ENCODE measurements at places on chromosomes 1 and 21.
A peak's percentile ranks its signal among the peaks of the same experiment; 100 is the strongest.

DNA sequence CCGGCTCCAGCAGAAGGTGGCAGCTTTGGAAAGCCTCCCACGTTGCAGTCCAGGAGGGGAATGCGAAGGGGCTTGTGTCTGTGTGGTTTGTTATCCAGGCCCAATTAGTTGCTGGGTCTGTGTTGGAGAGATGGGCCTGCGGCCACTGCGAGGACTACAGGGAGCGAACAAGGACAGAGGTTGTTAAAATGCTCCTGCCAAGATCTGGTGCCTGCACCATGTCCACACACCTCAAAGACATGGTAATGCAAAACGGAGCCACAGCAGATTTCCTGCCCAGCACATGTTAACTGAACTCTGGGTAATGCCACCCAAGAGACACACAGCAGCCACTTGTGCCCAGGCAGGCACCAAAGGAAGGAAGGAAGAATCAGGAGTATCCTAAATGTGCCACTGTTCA is 18.6 kb downstream of the GRIK3 start:
- DNase-seq = no peak

DNA sequence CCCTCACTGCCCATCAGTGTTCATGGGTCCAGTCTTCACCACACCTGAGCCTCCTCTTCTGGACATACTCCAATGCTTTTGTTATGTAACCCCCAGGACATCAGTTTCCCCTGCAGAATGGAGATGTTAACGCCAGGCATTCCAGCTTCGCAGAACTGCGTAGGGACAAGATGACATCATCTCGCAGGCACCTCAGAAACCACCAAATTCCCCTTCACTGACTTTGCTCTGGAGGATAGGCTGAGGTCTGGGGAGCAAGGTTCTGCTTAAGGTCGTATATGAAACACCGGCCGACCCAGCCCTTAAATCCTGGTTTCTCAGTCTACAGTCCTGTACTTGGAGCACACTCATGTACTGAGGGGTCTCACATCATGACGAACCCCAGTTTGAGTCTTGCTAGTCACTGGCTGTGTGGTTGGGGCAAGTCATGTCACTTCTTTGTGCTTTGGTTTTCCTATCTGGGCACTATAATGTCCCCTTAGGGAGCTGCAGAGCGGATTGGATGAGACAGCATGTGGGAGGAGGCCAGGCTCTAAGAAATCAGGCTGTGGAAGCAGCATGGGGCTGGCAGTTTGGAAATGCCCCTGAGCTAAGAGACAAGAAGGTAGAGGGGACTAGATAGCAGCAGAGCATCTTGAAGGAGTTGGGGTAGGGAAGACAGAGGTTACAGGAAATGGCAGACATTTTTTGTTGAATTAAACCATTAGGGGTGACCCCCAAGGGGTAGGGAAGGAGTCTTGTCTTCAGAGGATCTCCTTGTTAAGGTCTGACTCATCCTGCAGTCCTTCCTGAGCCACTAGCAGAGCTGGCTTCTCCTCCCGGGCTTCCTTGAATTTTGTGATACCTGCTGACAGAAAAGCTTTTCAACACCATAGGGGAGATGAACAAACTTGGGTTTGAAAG is 138.3 kb downstream of the FOXD2 start:
- no peak for DNase-seq

DNA sequence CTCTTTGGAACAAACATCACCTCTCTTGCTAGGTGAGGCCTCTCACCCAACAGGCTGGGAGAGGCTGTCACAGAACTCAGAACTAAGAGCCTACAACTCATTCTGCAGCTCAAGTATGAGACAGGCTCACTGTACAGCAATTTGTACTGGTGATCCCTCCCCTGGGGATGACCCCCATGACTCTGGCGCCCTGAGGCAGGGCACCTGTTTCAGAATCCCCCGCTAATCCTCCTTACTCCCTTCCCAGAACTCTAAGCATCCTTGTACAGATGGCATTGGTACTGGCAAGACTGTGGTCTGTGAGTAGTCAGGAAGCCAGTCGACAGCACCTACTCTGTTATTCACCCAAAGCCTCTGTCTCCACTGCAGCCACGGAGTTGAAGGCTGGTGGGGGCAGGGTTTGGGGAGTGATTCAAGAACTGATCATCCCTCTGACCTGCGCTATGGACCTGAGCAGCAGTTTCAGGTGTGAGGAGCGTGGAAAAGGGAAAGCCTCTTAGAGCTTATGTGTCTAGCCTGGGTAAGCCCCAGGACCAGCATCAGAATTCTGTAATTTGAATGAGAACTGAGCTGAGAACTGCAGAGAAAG is 655.5 kb downstream of the KIF26B start:
- no peak for DNase-seq

DNA sequence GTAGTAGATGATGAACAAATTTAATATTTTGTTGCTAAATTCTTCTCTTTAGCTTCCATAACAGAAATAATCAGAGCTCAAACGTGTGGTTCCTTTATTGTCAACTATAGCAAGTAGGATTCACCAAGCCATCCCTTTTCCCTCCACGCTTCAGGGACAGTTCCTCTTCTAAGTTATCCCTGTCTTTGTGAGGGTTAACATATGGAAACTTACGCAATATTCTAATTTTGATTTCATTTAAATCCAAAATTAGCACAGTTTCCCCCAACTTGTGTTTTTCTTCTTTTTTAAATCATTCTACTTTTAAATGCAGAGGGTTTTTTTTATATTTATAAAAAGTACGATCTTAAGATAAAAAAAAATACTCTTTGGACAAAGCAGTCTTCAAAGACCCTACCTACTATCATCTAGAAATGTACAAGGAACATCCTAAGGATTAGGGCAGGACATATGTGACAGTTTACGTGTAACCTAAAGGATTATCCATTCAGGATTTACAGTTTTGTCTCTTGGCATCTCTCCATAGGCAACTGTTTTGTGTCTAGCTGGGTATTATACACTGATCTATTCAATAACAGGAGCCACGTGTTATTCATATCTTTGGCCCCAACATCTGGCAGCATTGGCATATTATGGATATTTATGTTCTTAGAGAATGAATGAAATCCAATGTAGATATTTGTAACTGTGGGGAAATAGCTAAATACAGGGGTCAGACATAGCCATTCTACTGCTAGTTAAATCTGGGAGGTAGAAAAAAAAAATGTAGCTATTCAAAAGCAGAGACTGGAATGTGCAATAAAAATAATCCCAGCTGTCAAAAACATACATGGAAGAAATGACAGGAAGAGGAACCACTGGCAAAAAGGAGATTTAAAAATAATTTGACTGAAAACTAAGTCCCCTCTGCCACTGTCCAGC is 272.9 kb downstream of the NEGR1 start:
- no peak for DNase-seq

- DNase-seq = no peak
Measured at GRCh38 chr1:67973051-67973450, 77.4 kb downstream of the DIRAS3 start.

DNA sequence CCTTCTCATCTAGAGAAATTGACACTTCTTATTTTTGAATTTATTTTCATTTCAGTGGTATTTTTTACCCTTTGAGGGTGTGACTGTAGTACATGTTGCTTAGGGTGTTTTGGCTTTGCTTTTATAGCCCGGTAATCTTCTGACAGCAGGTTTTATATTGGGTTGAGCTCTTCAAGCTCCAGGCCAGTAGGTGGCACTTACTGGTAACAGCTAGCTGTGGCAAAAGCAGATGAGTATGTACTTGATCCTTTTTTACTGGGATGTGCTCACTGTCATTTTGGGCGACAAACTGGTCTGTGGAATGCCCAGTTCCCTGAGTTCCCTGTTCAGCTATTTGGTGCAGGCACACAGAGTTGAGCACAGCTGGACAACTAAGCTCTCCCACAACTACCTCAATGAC is 916.2 kb upstream of the B3GALT2 start:
- DNase-seq = no peak

DNA sequence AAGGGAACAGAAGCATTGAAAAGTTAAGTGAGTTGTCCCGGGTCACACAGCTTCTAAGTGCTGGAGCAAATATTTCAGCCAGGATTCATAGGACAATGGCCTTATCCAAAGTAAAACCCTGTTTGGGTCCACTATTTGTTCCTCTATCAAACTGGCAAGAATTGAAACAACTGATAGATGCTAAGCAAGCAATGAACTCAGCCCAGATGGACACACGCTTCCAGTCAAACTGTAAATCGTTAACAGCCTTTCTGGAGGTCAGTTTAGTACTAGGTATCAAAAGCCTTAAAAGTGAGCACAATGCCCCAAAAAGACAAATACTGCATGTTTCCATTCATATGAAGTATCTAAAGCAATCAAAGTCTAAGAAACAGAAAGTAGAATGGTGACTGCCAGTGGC is 779 bp upstream of the SVBP start:
- no peak for DNase-seq

GRCh38 chr1:237681210-237681609 is 209.5 kb downstream of the ZP4 start:
- no peak for DNase-seq

- no peak for DNase-seq
Measured at GRCh38 chr1:218815076-218815475, 358.6 kb upstream of the LYPLAL1 start.

GRCh38 chr1:57036641-57037579 is 71.1 kb upstream of the C8B start:
- DNase-seq = no peak

DNA sequence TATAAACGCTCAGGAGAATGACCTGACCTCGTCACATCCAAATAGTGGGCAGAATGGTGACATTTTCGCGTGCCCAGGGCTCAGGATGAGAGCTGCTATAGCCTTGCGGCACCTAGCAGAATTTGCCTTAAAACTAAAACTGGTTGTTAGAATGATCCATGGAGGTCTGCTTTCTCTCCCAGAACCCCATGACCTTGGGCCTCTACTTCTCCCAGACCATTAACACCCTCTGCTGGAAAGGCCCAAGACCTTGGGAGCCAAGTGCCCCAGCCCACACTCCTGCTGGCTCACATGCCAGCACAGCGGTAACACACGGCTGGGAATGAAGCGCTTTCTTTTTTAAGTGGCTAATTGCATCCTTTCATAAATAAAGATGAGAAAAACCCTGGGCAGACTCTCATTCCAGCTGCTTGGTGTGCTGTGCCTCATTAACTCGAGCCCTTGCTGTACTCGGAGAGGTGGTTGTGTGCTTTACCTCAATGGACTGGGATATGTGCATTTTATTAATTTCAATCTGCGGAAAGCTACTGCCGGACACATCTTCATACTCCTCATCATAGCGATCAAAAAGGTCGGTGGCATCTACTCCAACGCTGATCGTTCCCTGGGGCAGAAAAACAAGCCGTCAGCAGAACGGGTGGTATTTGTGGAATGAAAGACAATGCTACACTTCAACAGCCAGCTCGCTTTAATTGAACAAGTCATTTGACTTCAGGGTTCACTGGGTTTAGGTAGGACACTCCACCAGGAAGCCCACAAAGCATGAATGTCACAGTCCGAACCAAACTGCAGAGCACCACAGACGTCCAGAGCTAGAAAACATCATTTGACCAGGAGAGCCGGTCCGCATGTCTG is 29.0 kb downstream of the THAP3 start:
- no peak for DNase-seq

- DNase-seq = peak; percentile 88
Measured at GRCh38 chr1:17494114-17494729, 45.3 kb upstream of the ARHGEF10L start.

DNA sequence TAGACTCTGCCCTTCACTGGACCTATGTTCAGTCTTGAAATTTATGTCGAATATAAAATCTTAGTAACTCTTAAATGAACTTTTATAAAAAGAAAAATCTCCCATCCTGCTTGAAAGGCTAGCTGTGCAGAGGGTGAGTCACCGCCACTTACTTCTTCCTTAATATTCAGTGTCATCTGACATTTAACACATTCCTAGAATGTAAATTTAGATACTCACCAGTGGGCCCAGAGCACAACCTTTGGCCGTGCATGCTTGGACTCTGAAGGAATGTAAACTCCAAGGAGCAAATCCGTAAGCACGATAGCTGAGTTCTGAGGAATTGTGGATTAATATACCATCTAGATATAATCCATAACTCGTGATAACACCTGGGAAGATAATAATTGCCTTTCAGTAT is 403.3 kb downstream of the KCTD3 start:
- no peak for DNase-seq

DNA sequence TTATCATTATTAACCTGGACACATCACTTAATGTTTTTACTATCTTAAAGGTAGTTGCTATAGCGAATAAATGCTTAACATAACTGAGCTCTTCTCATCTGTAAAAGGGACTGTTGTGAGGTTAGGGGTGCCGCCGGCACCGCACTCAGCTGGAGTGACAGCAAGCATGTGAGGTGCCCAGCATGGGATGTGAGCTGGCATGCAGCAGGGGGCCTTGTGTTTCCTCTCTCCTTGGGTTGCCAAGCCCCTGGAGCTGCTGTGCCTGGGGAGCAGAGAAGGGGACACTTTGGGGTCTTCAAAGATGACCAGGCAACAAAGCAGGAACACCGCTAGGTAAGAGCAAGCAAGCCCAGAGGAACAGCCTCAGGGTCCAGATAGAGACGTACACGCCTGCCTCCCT is 2.1 kb upstream of the ZC3H12A start:
- DNase-seq = no peak

DNA sequence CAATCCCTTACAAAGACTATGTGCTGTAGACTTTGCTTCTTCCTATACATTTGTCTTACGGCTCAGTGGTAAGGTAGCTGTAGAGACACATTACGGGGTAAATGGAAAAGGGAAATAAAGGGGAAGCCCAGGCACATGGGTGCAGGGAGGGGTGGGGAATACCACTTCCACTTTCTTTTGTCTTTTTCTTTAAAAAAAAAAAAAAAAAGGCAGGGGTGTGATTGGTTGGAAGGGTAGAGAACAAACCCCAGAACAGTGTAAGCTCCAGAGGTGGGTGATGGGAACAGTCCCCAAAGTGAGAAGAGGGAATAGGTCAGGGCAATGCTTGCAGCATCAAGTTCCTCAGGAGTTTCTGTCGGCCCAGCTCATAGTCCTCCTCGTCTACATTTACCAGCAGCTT is 3.9 kb downstream of the NIT1 start:
- DNase-seq = no peak

GRCh38 chr1:115865704-115866380 is 24.9 kb upstream of the NHLH2 start:
- no peak for DNase-seq

GRCh38 chr1:32138965-32139364 is 31.1 kb downstream of the KPNA6 start:
- DNase-seq = no peak

GRCh38 chr1:56526571-56527174 is 52.7 kb downstream of the PLPP3 start:
- DNase-seq = no peak

GRCh38 chr1:7117399-7118281 is 332.4 kb downstream of the CAMTA1 start:
- DNase-seq = no peak

DNA sequence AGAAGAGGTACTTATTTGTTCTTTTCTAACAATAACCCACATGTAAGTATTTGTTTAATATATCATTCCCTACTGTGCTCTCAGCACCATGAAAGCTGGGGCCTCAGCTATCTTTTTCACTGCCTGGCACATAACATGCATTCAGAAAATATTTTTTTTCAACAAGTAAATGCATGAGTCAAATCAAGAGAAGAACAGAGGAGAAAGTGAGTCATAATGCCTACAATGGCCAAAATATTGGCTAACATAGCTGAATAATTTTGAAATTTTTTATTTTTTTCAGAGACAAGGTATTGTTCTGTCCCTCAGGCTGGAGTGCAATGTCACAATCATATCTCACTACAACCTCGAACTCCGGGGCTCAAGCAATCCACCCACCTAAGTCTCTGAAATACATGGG is 252.2 kb upstream of the ADAMTS5 start:
- DNase-seq = no peak

- DNase-seq = no peak
Measured at GRCh38 chr1:93608187-93609109, 73.2 kb downstream of the BCAR3 start.
